ENCODE measurements at places on chromosomes 5 and 9. TPM values are rescaled to one million over a fixed set of nuclear protein-coding genes. Genes with fewer than 3 reads are reported as not detected.

- no peak overlapping the region for H3K4me3 ChIP-seq
- H3K27ac ChIP-seq: no peak overlapping the region
- peak; percentile 43 for DNase-seq
- H3K36me3 ChIP-seq: peaks cover 9% of the 10 kb centered on the region
Measured at GRCh38 chr9:137494550-137495351, 35.6 kb upstream of the NSMF start.

DNA sequence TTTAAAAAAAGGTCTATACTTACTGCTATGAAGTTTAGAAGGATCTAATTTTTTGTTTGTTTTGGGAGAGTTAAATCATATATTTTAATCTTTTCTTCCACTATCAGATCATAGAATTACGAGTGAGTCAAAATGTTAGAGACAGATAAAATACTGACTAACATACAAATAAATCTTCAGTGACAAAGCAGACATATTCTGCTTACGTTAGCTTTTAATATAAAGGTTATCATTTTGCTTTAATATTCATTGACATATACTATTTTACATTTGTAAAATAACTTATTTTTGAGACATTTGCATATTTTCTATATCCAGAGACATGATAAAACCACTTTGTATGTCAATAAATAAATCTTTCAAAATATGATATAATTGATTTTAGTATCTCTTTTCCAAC is 64.6 kb upstream of the GABRA1 start:
- H3K4me3 ChIP-seq: no peak overlapping the region
- H3K27me3 ChIP-seq: no peaks in the 10 kb centered on the region
- no peaks in the 10 kb centered on the region for H3K36me3 ChIP-seq
- no peak overlapping the region for H3K27ac ChIP-seq
- no peaks in the 10 kb centered on the region for H3K4me1 ChIP-seq
- no peak for DNase-seq

DNA sequence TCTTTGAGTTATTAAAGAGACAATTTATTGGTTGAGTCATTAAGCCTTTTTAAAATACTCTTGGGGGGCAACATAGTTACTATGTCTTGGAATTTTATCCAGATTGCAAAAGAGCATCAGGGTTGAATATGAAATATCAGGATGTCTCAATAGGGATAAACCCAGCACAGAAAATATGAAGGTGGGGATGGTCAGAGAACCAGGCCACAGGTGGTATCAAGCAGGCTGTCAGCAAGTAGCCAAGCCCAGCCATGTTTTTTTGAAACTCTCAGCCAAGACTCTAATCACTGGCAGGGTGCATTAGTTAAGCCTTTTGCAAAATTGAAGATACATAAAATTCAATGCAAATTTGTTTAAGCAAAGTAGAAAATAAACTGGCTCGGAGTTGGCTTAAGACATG is 468.9 kb downstream of the DTWD2 start:
- no peaks in the 10 kb centered on the region for H3K4me1 ChIP-seq
- no peaks in the 10 kb centered on the region for H3K27me3 ChIP-seq
- no peak overlapping the region for H3K27ac ChIP-seq
- H3K4me3 ChIP-seq: no peak overlapping the region
- no peaks in the 10 kb centered on the region for H3K36me3 ChIP-seq

GRCh38 chr9:2013743-2014475 is 1.2 kb upstream of the SMARCA2 start:
- no peaks in the 10 kb centered on the region for H3K27me3 ChIP-seq
- peak overlapping the region; percentile 95 for H3K27ac ChIP-seq
- peak overlapping the region; percentile 96 for H3K4me3 ChIP-seq
- peaks cover 11% of the 10 kb centered on the region for H3K4me1 ChIP-seq

- H3K4me3 ChIP-seq: no peak overlapping the region
- no peaks in the 10 kb centered on the region for H3K36me3 ChIP-seq
- H3K4me1 ChIP-seq: peaks cover 29% of the 10 kb centered on the region
- H3K27ac ChIP-seq: no peak overlapping the region
Measured at GRCh38 chr5:74185599-74185998, 454.9 kb downstream of the ENC1 start.

GRCh38 chr9:104279535-104280177 is 185.5 kb downstream of the SMC2 start:
- H3K36me3 ChIP-seq: no peaks in the 10 kb centered on the region
- H3K27me3 ChIP-seq: no peaks in the 10 kb centered on the region
- no peak for DNase-seq
- H3K4me1 ChIP-seq: no peaks in the 10 kb centered on the region

- no peak overlapping the region for H3K27ac ChIP-seq
- peaks cover 43% of the 10 kb centered on the region for H3K27me3 ChIP-seq
Measured at GRCh38 chr5:83467371-83468035, 4.0 kb upstream of the VCAN start.

- no peak overlapping the region for H3K27ac ChIP-seq
- H3K4me1 ChIP-seq: peaks cover 5% of the 10 kb centered on the region
- H3K27me3 ChIP-seq: no peaks in the 10 kb centered on the region
- H3K4me3 ChIP-seq: no peak overlapping the region
Measured at GRCh38 chr5:66863243-66864170, 267.3 kb downstream of the MAST4 start.

DNA sequence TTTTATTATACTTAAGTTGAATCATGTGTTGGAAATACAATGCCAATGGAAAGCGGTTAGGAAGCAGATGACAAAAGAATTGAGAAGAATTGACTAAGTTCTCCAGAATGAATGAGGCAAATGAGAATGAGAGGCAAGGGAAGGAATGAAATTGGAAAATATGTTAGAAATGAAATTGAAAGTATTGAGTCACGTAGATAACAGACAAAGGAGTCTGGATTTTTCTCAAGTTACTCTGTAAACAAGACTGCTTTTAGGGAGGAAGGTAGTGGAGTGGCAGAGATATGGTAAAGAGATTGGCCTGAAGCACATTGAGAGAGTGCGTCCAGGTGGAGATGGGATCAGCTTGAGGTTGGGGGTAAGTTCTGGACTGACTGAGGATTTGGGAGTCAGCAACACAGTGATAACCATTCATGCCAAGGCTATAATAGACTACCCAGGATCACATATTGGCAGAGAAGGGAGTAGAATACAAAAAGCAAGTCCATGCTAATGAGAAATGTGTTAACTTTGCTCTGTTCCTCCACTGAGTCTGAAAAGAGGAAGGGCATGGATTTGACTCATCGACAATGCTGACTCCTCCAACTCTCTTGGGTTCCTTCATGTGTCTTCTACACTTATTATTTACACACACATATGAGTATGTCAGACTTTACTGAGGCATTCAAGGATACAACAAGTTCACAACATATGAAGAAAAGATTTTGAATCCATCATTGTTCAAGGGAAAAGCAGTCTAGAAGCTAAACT is 814.2 kb upstream of the ZNF608 start:
- no peaks in the 10 kb centered on the region for H3K27me3 ChIP-seq
- H3K27ac ChIP-seq: no peak overlapping the region
- no peak overlapping the region for H3K4me3 ChIP-seq

DNA sequence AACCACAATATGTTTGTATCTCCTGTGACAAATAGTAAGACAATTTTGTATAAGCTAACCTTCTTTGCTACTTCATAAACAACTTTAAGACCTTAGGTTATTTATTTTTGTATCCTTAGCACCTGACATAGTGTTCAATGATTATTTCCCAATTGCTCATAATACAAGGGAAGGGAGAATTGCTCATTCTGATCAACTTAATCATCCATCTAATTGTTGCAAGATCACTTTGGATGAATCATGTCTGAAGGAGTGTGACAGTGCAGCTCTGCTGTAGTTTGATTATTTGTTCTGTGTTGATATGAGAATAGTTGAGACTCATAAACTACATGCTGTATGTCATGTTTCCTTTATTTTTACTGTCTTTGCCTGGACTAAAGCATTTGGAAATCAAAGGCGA is 721.3 kb upstream of the SEMA6A start:
- no peak overlapping the region for H3K4me3 ChIP-seq
- no peak overlapping the region for H3K27ac ChIP-seq
- H3K36me3 ChIP-seq: no peaks in the 10 kb centered on the region
- no peak for DNase-seq
- no peaks in the 10 kb centered on the region for H3K4me1 ChIP-seq
- no peaks in the 10 kb centered on the region for H3K27me3 ChIP-seq

GRCh38 chr9:30103647-30104394 is 2280.6 kb upstream of the ACO1 start:
- no peak overlapping the region for H3K4me3 ChIP-seq
- no peak overlapping the region for H3K27ac ChIP-seq
- DNase-seq: no peak

- no peak for DNase-seq
- H3K27ac ChIP-seq: no peak overlapping the region
- no peaks in the 10 kb centered on the region for H3K27me3 ChIP-seq
- H3K4me1 ChIP-seq: peaks cover 86% of the 10 kb centered on the region
Measured at GRCh38 chr5:6729386-6730310, 16.4 kb downstream of the TENT4A start.

DNA sequence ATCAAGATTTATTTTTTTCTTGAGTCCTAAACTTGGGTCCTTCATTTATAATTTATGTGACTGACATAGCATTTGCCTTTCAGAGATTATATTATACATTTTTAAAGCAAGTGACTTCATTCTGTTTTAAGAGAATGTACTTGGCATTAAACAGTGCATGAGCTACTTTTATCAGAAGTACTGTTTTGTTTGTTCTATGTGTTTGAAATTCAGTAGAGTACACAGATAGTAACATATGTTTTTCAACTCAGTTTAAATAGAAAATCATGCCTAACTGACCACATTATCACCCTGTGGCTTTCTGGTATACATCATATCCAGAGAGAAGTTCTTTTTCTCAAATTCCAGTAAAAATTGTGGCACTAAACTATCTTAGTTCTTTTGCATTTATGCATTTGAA is 335.3 kb upstream of the CDH18 start:
- H3K36me3 ChIP-seq: no peaks in the 10 kb centered on the region
- no peak overlapping the region for H3K4me3 ChIP-seq
- no peaks in the 10 kb centered on the region for H3K27me3 ChIP-seq
- no peak overlapping the region for H3K27ac ChIP-seq
- no peaks in the 10 kb centered on the region for H3K4me1 ChIP-seq

- no peaks in the 10 kb centered on the region for H3K4me1 ChIP-seq
- H3K27ac ChIP-seq: no peak overlapping the region
- DNase-seq: no peak
Measured at GRCh38 chr5:27491047-27491446, 452.7 kb upstream of the CDH9 start.

DNA sequence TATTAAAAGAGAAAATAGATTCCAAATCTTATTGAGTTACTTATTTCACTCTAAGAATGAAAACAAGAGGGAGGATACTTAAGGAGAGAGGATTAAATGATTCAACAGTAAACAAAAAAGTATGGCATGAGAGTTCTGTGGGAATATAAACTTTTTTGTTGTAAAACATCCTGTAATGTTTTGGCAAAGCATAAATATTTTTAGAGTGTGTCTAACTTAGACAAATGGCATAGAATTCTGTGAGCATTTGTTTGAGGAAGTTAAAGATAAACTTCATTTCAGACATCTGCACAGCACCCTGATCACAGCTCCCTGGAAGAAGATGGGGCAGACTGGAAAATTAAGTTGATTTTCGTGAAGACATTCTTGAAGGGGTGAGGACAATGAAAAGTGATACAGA is 246.8 kb upstream of the HAPLN1 start:
- no peaks in the 10 kb centered on the region for H3K27me3 ChIP-seq
- no peak overlapping the region for H3K4me3 ChIP-seq
- H3K27ac ChIP-seq: no peak overlapping the region
- no peak for DNase-seq
- no peaks in the 10 kb centered on the region for H3K4me1 ChIP-seq

DNA sequence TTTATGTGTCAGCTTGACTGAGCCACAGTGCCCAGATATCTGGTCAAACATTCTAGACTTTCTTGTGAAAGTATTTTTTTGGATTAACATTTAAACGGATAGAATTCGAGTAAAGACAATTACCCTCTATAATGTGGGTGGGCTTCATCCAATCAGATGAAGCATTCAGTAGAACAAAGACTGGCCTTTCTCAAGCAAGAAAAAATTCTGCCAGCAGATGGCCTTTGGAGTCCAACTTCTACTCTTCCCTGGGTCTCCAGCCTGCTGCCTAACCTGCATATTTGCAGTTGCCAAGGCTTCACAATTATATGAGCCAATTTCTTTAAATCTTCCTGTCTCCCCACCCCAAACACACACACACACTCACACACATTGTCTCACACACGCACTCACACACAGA is 86.4 kb downstream of the MED10 start:
- no peak overlapping the region for H3K27ac ChIP-seq
- H3K4me1 ChIP-seq: no peaks in the 10 kb centered on the region
- H3K27me3 ChIP-seq: no peaks in the 10 kb centered on the region
- DNase-seq: no peak
- no peaks in the 10 kb centered on the region for H3K36me3 ChIP-seq
- H3K4me3 ChIP-seq: no peak overlapping the region

GRCh38 chr9:130740218-130741023 is 46.8 kb downstream of the EXOSC2 start:
- no peaks in the 10 kb centered on the region for H3K27me3 ChIP-seq
- peaks cover 8% of the 10 kb centered on the region for H3K4me1 ChIP-seq
- no peak overlapping the region for H3K27ac ChIP-seq
- no peak overlapping the region for H3K4me3 ChIP-seq

- H3K27ac ChIP-seq: no peak overlapping the region
- no peaks in the 10 kb centered on the region for H3K27me3 ChIP-seq
- H3K4me3 ChIP-seq: no peak overlapping the region
- H3K36me3 ChIP-seq: no peaks in the 10 kb centered on the region
Measured at GRCh38 chr9:135962696-135963307, 1.6 kb upstream of the UBAC1 start.

- no peak for DNase-seq
- H3K4me3 ChIP-seq: no peak overlapping the region
- H3K27ac ChIP-seq: no peak overlapping the region
- no peaks in the 10 kb centered on the region for H3K27me3 ChIP-seq
- H3K4me1 ChIP-seq: peaks cover 42% of the 10 kb centered on the region
- H3K36me3 ChIP-seq: peaks cover 31% of the 10 kb centered on the region
Measured at GRCh38 chr9:124854822-124855221, 1.6 kb downstream of the WDR38 start.

The SHISAL2B gene
- total RNA-seq: not detected

The COL23A1 gene
- not detected for total RNA-seq

The MSX2 gene
- 0.95 TPM for total RNA-seq

The CDH6 gene
- 1.8 TPM for total RNA-seq

The LCNL1 gene
- not detected for total RNA-seq

The RORB gene
- total RNA-seq: not detected

The FCN1 gene
- total RNA-seq: 0.46 TPM

The CDC20B gene
- not detected for total RNA-seq

The IL31RA gene
- total RNA-seq: not detected

The RASGEF1C gene
- total RNA-seq: not detected

The GPR21 gene
- not detected for total RNA-seq

The LHX3 gene
- not detected for total RNA-seq

The CBY3 gene
- total RNA-seq: not detected

The CTNNA1 gene
- 164 TPM for total RNA-seq

The ITK gene
- total RNA-seq: 0.12 TPM
